AG08395 (cell line): ENCODE measurements at places on chromosomes 1 and 21.

- DNase-seq, result no peak
Measured at GRCh38 chr1:42453386-42453785, 2.4 kb downstream of the ZMYND12 start.

DNA sequence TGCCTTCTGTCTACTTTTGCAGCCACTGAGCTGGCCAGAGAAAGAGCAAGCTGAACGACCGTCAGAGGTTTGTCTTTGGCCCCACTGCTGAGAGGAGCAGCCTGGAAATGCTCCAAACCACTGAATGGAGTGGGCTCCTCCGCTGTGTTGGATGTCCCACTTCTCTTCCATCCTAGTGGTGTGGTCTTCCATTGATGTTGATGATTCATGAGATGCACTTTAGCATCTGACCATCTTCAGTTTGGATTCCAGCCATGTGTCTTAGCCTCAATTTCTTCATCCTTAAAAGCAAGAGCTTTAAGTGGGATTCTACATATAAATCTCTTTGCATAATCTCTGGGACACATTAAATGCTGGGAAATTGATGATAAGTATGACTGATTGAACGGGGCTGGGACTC, 276.9 kb downstream of the SIPA1L2 start:
- no peak for DNase-seq

DNA sequence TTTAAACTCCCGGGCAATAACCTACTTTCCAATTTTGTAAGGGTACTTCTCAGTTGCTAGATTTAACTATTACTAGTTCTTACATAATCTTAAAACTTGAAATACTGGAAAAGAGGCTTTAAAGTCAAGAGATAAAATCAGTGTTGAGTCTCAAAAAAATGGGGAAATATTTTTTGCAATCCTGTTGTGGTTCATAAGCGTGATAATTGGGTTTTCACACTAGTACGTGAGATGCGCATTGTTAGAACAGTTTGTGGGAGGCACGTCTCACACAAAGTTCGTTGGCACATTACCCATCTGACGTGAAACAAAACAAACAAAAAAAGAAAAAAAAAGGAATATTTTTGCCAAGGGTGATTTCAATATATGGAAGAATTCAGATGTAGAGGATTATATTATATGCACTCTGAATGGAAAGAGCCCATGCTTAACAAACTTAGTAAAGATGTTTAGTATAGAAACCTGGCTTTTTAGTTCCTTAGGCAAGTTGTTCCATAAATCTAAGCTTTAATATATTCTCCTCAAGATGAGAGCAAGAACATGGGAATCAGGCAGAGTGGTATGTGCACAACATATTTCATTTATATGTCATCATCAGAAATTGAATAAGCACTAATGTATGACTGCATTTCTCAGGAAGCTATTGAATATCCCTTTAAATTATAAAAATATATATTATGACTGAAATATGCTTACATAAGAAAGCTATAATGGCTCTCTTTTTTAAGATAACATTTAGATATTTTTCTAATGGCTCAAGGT, 73.9 kb upstream of the TNFSF4 start:
- no peak for DNase-seq

DNA sequence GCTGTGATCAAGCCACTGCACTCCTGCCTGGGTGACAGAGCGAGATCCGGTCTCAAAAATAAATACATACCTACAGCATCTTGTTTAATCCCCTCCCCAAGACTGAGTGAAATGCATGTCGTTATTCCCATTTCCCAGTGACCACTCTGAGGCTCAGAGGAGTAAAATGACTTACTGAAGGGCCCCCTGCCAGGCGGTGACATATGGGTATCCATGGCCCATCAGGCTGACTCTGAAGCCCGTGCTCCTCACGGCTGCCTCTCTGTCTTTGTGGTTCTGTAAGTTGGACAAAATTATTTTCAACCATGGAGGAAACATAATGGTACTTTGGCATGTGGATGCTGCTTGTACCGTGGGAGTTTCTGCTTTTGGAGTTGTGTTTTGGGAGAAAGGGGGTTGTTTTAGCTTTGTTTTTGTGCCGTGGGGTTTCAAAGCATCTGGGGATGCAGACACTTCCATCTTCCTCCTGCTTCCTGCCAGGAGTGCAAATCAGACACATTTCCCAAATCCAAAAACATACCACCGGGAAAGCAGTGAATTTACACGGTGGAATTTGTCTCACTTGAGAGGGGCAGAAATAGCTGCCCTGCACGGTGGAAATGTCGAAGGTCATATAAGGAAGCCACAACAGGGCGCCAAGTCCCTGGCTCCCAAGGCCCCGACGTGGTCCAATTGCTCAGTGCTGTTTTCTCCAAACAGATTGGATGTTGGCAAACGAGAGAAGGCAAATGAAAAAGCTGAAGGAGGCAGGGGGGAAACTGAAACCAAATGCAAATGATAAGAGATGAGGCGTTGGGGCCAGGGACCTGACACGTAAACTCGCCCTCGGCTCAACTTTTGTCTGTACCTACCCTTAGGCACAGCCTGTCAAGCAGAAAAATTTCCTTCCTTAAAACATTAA, 17.1 kb upstream of the PINK1 start:
- DNase-seq, result no peak

GRCh38 chr1:67571406-67571805, 113.6 kb upstream of the GADD45A start:
- DNase-seq, result no peak

- DNase-seq, result no peak
Measured at GRCh38 chr1:168507231-168507630, 36.6 kb downstream of the XCL2 start.

DNA sequence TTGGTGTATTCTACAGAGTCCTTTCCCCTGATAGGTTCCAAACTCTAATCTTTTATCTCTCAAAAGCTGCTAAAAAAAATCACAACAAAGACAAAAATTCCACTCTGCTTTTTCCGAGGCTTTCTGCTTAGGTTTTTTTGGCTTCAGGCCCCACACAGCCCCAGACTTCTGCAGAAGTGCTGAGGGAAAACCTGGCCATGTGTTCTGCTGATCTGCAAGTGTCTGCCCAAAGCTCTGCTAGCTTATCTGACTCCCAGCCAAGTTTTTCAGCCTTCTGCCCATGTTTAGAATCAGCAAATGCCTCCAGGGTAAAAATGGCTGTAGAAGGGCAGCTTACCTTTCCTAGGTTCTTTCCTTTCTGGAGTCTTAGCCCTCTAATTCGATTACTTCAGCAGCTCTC, 28.4 kb downstream of the DISP3 start:
- DNase-seq, result no peak

DNA sequence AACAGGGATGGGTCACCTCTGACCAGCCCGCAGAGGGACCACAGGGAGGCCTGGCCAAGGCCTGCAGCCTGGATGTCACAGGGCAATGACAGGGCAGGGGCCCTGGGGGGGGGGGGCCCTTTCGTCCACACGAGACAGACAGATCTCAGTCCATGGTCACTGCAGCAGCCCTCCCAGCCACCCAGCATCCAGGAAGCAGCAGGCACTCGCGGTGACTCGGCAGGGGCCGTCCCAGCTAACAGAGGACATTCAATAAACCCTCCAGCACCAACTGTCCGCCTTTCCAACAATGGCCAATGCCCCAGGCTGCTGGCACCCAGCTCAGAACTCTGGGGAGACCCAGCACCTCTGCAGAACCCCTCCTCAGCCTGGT, 32.9 kb downstream of the MEGF6 start:
- no peak for DNase-seq

- no peak for DNase-seq
Measured at GRCh38 chr1:161032409-161032808, 6.4 kb downstream of the TSTD1 start.

- no peak for DNase-seq
Measured at GRCh38 chr1:37839676-37840075, 19.7 kb downstream of the MTF1 start.

DNA sequence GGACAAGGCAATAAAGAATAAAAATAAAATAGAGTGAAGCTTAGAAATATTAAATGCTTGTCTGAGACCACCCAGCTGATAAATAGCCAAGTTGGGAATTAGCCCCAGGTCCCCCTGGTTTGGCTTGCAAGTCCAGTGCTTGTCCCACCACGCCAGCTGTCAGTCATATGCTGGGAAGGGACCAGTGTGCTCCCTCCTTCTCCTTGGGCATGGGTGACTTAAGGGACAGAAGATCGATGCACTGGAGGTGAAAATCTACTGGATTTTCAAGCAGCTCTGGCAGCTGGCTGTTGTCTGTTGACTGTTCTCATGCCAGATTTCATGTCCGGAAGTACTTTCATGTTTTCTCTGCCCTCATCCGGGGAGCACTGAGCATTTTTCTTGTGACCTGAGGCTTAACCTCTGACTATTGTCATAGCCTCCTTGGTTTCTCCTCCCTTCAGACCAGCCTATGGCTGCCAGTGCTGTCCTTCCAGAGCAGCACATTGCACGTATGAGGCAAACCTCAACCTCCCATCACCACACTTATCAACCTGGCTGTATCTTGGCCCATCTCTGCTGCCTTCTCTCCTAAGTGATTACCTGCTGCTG, 12.4 kb downstream of the LMOD1 start:
- peak; percentile 33 for DNase-seq

GRCh38 chr1:176904057-176904751, 260.3 kb downstream of the ASTN1 start:
- no peak for DNase-seq

GRCh38 chr1:214337015-214337414, 56.1 kb downstream of the SMYD2 start:
- DNase-seq, result no peak

DNA sequence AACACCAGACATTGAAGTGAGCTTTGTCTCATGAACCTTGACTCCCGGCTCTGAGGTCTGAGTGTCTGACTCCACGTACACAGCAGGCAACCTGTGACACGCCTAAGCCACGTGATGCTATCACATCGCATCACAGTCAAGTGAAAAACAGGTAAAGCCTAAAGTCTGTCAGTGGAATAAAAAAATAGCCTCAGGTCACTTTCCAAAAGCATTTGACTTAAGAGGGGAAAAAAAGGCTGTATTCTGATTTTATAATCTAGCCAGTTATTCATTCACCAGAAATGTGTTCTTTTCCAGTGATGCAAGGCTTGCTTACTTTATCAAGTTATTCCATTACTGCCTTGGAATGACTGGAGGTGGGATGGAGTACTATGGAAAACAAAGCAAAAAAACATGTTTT, 163.2 kb upstream of the HMCN1 start:
- no peak for DNase-seq

DNA sequence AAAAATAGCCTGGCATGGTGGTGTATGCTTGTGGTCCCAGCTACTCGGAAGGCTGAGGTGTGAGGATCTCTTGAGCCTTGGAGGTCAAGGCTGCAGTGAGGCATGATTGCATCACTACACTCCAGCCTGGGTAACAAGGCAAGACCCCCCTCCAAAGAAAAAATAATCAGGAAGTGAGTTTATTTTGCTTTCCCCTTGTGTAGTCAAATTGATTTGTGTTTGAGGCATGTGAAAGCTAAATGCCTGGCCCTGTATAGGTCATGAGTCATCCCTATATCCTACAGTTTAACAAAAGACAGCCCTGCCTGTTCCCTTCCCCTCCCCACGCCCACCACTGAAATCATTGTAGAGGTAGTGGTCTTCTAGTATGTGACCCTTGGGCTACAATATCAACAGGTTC, 241.4 kb upstream of the JUN start:
- DNase-seq, result no peak

DNA sequence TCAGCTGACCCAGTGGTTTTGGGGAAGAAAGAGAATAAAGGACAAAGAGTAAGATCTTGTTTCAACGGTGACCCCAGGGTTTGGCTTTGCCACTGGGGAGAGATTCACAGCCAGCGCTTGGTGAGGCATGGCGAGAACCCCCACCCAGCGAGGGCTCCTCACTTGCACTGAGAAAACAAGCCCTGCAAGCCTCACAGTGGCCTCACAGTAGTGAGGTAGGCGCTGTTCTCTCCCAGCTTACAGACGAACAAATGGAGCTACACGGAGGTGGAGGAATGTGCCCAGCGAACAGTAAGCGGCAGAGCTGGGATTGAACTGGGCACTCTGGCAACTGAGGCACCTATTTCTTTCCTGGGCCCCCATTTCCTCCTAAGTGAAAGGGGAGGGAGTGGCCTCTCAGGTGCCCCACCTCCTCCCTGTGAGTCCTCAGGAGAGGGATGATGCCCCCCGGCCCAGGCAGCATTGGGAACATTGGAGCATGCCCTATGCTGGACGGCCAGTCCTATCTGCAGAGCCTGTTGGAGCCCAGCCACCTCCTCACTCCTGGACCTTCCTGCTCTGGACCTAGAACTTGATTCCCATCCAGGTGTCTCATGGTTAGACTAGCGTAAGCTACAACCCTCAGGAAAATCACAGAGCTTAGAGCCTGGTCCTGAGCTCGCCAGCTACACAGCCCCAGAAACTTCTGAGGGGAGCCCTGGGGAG, 73.4 kb upstream of the EDN2 start:
- no peak for DNase-seq

GRCh38 chr1:221667504-221667903, 74.4 kb downstream of the DUSP10 start:
- DNase-seq, result peak; percentile 60

DNA sequence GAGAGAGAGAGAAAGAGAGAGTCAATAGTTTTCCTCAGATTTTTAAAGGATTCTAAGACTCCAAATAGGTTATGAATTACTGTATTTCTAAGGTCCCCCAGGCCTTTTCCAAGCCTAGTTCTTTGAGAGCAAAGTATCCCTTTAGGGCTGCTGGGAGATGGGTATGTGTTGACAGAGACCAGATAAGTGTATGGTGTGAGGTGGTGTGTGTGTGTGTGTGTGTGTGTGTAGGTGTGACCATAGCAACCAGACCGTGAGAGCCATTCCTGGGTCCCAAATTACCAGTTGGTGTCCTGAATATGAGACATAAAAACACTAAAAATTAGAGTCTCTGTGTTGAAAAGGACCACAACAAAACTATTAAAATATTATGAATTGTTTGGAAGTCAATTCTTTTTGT, 41.7 kb upstream of the DNAJC6 start:
- no peak for DNase-seq

GRCh38 chr1:212917134-212917485, 33.2 kb upstream of the VASH2 start:
- no peak for DNase-seq

GRCh38 chr1:24656046-24656445, 12.9 kb downstream of the SRRM1 start:
- DNase-seq, result no peak

GRCh38 chr1:225987491-225988316, 11.4 kb downstream of the SDE2 start:
- DNase-seq, result peak; percentile 54

DNA sequence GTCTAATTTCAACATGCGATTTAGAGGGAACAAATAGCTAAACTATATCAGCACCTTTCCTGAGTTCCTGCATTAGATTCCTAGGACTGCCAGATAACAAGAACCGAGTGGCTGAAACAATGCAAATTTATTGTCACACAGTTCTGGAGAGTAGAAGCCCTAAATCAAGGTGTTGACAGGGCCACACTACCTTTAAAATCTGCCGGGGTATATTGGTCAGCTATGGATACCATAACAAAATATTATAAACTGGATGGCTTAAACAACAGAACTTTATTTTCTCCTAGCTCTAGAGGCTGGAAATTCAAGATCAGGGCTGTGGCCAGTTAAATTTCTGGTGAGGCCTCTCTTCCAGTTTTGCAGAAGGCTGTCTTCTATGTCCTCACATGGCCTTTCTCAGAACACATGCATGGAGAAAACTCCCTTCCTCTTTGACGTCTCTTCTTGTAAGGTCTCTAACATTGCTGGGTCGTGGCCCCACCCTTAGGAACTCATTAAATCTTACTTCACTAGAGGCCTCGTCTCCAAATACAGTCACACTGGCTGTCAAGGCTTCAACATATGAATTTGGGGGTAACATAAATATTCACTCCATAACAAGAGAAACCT, 144.3 kb downstream of the FCRL5 start:
- no peak for DNase-seq

GRCh38 chr1:108767708-108768107, 21.2 kb downstream of the STXBP3 start:
- DNase-seq, result no peak
